ENCODE measurements at places on chromosomes 7 and 10.

- DNase-seq: no peak
Observed at GRCh38 chr7:20193873-20194272, 23.3 kb downstream of the MACC1 start.

- DNase-seq: no peak
Observed at GRCh38 chr10:116138897-116139296, 134.1 kb downstream of the GFRA1 start.

DNA sequence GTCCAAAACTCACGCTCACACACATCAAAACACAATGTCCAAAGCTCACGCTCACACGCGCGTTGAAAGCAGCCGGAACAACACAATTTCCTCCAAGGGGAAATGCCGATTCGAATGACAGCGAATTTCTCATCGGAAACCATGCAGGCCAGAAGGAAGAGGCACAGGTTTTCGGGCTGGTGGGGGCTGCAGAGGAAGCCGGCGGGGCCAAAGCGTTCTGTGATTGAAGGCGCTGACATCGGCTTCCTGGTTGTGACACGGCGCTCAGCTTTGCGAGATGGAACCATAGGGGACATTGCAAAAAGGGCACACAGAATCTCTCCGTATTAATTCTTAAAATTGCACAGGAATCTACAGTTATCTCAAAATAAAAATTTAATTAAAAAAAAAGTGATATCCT, 61.3 kb downstream of the FOXL3 start:
- no peak for DNase-seq

GRCh38 chr7:25196132-25196896, 32.0 kb downstream of the NPVF start:
- DNase-seq: no peak

DNA sequence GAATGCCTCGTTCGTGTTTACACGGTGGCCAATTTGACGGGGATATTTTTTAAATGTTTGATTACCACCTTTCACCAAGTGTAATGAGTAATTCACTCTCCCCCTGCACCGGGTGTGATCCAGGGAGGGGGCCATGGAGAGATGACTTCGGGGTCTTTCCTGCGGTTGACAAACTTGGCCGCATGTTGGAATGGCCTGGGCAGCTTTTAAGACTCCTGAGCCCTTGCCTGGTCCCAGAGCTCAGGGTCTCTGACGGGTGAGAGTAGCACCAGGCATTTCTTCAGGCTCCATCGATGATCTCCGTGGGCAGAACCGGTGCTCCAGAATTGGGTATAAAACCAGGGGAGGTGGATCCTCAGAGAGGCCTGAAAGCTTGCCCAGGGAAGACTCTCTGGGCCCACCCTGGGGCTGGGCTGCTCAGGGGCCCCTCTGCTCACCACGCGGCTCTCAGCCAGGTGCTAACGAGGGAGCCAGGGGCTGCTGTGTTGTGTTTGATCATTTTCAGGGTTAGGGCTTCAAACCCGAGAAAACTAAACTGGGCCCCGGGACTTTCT, 882 bp downstream of the ZNF282 start:
- DNase-seq: peak; percentile 42

DNA sequence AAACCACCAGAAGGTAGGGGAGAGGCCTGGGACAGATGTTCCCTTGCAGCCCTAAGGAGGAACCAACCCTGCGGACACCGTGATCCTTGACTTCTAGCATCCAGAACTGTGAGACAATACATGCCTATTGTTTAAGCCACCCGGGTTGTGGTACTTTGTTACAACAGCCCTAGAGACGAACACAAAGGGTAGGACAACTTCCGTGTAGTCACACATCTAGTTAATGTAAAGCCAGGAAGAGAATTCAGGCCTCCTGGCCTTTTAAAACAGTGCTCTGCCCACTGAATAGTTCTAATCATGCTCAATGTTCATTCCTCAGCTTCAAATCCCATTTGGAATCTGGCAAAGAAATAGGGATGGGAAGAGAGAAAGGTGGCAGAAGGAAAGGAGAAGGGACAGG, 240.2 kb upstream of the KMT2E start:
- DNase-seq: no peak

- DNase-seq: no peak
Observed at GRCh38 chr7:4113976-4114375, 568.1 kb upstream of the FOXK1 start.

DNA sequence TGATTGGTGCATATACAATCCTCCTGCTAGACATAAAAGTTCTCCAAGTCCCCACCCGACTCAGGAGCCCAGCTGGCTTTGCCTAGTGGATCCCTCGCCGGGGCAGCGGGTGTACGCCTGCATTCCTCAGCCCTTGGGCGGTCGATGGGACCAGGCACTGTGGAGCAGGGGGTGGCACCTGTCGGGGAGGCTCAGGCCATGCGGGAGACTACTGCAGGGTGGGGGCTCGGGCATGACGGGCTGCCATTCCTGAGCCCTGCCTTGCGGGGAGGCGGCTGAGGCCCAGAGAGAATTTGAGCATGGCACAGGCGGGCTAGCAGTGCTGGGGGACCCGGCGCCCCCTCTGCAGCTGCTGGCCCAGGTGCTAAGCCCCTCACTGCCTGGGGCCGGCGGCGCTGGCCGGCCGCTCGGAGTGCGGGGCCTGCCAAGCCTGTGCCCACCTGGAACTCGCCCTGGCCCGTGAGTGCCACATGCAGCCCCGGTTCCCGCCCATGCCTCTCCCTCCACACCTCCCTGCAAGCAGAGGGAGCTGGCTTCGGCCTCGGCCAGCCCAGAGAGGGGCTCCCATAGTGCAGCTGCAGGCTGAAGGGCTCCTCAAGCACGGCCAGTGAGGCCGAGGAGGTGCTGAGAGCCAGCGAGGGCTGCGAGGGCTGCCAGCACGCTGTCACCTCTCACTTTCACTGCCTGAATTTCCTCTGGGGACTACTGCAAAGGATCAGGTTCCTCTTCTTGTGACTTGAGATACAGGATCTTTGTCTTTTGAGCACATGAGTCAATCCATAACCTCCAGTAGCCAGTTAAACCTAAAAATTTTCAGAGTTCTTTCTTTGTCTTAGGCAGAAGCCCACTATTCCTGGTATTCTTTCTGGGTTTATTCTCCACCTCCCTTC, 25.1 kb upstream of the ELOVL3 start:
- DNase-seq: no peak

GRCh38 chr10:1411451-1411850, 325.9 kb downstream of the ADARB2 start:
- no peak for DNase-seq

- no peak for DNase-seq
Observed at GRCh38 chr7:90701771-90702170, 105.7 kb downstream of the CDK14 start.

GRCh38 chr10:100723770-100724530, 21.4 kb upstream of the PAX2 start:
- no peak for DNase-seq

DNA sequence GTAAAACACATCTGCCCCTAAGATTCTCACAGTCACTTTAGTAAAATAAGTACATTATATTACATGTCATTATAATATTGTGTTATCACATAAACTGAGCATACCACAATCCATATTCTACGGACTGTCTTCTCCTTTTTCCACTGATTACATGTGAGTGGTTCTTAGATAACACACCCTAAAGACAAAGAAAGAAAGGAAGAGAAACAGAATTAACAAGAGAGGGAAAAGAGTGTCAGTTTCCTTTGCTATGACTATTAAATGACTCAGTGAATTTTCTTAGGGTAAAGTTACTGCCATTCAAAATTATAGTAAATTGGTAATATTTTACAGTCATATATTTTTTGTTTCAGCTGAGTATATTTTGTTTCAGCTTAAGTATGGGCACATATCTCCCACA, 268.3 kb downstream of the TWIST1 start:
- DNase-seq: no peak

- no peak for DNase-seq
Observed at GRCh38 chr10:51607463-51607835, 91.9 kb downstream of the CSTF2T start.

DNA sequence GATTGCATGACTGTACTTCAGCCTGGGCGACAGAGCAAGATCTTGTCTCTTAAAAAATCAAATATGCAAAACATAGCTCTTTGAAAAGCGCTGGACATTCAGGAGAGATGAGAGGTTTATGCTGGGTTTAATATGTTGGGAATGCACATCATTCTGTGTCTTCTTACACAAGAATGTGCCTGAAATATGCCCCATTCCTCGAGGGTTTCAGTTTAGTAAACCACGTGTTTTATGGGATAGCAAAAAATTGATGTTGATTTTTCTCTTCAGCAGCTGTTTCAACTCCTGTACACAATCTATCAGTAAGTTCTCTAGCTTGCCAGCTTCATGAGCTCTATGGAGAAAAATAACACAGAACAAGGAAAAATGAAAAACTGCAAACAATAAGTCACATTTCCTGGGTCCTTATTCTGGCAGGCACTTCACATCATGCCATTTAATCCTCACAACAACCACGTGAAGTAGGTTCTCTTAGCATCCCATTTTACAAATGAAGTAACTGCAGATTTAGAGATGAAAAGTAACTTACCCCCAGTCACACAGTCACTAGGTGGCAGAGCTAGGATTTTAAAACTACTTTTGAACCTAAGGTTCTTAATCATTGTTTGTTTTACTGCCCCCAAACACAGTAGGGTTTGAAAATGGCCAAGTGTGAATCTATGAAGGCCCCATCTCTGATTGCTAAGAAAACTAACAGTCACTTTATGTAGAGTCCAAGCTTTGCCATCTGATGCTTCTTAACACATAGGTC, 423.6 kb downstream of the PHTF2 start:
- peak; percentile 15 for DNase-seq

- no peak for DNase-seq
Observed at GRCh38 chr7:37604078-37604477, 79.5 kb upstream of the GPR141 start.

GRCh38 chr7:158053183-158053915, 534.3 kb downstream of the PTPRN2 start:
- DNase-seq: no peak

DNA sequence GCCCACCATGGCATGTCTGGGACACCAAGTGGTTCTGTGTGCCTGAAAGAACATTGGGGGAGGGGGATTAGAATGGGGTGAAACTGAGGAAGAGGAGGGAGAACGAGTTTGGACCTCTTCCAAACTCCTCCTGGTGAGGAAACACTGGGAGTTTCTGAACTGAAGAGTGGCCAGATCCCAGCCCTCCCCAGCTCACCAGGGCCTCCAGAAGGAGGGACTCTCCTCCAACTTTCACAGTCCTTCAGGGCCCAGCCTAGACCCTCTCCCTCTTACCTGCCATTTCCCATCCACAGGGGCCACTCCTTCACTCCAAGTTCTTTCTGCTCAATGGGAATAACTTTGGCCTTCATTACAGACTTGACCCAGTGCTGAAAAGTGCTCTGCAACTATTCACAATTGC, 132.0 kb upstream of the FOXK1 start:
- DNase-seq: no peak

- no peak for DNase-seq
Observed at GRCh38 chr7:17966706-17967105, 26.4 kb upstream of the SNX13 start.

DNA sequence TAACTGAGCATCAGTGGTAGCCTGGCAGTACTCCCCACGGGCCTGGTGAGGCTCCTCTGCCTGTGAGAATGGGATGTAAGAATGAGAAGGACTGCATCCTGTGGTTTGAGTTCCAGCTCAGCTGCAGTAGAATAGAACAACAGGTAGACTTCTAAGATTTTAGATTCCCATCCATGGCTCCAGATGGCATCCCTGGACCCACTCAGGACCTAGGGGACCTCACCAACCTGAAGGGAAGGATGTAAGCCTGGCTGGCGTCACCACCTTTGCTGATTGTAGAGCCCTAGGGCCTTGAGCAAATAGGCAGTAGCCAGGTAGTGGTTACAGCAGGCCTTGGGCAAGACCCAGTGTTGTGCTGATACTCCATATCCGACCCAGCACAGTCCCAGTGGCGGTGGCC, 9.6 kb upstream of the AOC1 start:
- DNase-seq: no peak

DNA sequence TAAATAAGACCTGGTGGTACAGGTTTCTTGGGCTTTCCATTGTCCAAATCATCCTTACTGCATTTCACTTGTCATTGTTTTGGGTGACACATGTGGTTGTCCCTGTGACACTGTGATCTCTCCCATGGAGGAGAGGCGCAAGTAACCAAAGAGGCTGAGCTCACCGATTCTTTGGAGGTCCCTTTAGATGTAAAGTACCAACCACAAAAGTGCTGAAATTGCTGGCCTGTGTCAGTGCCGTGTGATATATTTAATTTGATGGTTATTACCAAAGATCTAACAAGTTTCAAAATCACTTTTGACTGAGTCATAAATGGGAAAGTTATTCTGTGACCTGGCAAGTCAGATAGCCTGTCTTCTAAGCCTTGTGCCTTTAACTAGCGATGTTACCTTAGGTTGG, 19.4 kb downstream of the MCM10 start:
- no peak for DNase-seq

DNA sequence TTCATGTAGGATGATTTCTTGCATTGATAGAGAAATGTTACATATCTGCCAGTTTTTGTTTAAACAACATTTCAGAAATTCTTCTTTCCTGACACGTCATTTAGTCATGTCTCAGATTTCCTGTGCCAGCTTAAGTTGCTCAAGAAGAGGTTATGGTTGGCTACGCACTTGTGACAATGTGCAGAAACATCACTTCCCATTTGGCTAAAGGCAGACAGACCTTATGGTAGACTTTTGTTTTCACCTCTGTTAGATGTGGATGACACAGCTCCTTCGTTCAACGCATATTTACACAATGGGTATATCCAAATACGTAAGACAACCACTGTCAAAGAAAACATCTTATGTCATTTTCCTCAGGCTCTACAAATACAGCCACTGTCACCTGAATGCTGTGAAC, 125.8 kb downstream of the DOCK4 start:
- no peak for DNase-seq

DNA sequence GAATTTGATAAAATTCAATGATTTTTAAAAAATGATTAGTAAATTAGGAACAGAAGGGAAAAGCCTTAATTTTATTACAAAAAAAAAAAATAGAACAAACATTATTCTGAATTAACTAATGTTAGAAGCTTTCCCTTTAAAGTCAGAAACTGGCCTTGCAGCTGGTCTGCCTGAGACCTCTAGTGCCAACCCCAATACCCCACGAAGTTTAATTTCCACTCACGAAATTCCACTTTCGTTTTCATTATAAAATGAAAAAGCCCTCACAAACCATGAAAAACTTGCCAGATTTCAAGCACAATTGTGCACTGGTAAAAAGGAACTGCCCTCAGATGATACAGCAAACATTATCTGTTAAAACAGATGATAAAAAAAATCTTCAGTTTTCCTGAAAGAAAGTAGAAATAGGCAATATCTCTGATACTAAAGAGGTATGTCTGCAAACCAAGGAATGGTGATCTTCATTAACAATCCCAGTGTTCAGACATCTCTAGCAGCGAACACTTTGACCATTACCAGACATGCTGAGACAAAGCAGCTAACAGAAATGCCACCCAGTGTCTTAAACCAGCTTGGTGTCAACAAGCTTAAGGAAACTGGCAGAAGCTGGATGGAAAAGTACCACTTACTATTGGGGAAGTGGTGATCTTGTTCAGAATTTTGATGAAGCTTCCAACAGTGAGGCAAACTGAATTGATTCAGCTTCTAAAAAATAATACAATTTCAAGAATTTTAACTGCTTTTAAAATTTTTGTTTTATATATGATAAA, 80.2 kb downstream of the PALS2 start:
- DNase-seq: no peak

GRCh38 chr7:32586291-32587221, 91.3 kb downstream of the AVL9 start:
- peak; percentile 35 for DNase-seq

Measured in muscle of back (tissue), 13 donors.